ENCODE measurements at places on chromosomes 1 and 21. TPM values are rescaled to one million over a fixed set of nuclear protein-coding genes. Genes with fewer than 3 reads are reported as not detected.

GRCh38 chr1:77282187-77282865, 507 bp downstream of the AK5 start:
- peak; percentile 35 for ATAC-seq

NR1I3 gene
- not detected for total RNA-seq

- no peak for ATAC-seq
These were observed 4.5 kb downstream of the SYT6 start for GRCh38 chr1:114149211-114149610.

- no peak for ATAC-seq
These were observed 74.7 kb downstream of the RGS18 start for GRCh38 chr1:192232817-192233417.

SPRR3 gene
- total RNA-seq: 10,043 TPM

NOS1AP gene
- total RNA-seq: 1.4 TPM

Measured in esophagus mucosa (tissue), 1 donor.